GM12892 (cell line): ENCODE measurements at places on chromosomes 5 and 9.

DNA sequence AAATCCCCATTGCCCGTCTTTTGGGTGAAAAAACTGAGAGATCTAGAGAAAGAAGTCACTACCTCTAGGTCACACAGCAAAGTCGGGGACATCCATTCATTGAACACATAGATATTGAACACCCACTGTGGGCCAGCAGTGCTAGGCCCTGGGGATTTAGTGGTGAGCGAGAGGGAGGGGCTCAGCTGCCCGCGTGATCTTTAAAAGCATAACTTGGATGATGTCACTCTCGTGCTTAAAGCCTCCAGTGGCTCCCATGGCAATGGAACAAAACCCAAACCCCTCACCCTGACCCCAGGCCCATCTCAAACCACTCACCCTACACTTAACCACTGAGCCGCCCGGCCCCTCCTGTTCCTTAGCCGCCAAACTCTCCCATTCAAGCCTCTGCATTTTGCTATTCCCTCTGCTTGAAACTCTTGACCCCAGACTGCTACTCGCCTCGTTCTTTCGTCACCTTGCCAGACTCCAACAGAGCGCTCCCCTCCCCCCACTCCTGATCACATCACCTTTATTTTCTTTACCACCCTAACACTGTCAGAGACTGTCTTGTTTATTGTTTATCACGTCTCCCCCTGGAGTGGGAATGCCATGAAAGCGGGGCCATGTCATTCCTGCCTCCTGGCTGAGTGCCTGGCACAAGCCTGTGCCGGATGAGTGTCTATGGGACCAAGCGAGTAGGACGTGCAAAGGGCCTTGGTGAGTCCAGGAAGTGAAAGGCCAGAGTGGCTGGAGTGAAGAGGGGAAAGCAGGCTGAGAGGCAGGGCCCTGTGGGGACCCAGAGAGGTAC is 710 bp upstream of the PIP5KL1 start:
- no peak for DNase-seq

DNA sequence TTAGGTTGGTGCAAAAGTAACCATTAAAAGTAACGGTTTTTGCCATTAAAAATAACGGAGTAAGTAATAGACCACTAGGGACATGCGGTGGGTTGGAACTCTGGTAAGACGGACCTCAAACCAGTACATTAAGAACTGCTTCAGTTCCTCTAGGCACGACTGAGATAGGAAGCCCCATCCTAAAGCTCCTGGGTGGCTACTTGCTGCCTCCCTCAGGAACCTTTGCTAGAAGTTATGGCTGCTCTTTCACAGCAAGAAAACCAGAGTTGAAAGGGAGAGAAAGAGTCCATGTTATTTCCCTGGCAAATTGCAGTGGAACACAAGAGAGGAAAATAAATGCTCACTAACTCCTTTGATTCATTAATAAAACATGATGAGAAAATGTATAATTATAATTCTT is 47.6 kb downstream of the MCTP1 start:
- no peak for DNase-seq

- no peak for DNase-seq
Measured at GRCh38 chr9:73167614-73168013, 15.9 kb downstream of the ANXA1 start.

DNA sequence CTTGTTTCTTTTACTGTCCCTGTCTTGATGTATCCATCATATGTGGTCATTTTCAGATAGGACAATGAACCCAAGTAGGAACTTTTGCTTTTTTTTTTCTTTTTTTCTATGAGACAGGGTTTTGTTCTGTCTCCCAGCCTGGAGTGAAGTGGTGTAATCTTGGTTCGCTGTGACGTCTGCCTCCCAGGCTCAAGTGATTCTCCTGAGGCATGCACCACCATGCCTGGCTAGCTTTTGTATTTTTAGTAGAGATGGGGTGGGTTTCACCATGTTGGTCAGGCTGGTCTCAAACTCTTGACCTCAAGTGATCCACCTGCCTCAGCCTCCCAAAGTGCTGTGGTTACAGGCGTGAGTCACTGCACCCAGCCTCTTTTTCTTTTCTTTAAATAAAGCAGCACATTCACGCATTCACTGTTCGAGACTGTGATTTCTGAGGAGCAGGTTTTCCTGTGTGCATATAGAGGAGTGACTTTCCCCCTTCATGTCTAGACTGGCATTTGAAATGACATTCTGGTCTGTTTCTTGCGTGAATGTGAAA is 448.5 kb downstream of the KDM4C start:
- DNase-seq, result no peak

DNA sequence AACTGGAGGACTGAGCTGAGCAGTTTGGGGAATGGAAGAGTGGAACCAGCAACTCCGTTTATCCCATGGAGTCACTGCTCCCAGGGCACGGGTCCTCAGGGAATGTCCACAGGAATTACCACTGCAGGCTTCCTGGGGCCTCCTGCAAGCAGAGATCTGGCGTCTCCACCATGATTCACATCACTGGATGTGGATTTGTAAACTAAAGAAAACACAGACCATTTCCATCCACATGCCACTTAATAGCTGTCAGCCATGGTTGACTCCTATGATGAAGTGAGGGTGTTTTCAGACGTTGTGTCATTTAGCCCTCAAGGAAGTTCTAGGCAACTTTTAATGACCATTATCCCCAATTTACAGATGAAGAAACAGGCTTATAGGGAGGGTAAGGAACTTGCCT is 30.2 kb downstream of the SNCAIP start:
- no peak for DNase-seq

DNA sequence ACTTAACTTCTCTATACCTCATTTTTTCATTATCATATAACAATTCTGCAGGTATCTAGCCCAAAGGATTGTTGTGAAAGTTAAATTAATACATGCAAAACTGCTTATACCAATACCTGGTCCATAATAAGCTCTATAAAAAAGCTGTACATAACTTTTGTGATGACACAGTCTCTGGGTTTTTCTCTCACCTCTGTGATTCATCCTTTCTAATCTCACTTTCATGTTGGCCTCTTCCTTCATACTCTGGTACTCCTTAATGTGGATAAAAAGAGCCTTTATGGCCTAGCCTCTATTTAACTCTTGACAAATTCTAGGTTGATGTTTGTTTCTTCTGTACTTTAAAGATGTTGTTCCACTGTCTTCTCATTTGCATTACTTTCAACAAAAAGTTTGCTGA is 162.9 kb upstream of the ACOT12 start:
- DNase-seq, result no peak

DNA sequence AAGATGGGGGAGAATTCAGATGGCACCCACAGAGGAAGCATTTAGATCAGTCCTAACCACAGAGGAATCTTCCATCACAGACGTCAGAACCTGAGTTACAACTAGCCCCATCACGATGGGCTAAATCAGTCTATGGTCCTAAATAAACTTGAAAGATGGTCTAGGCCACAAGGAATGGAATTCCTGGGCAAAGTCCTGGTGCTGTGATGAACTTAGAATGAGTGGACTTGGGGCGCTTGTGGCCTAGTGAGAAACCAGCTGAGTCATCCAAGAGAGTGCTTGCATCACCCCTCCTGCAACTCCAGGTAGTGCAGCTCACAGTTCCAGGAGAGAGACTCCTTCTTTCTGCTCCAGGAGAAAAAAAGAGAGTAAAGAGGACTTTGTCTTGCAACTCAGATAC is 722.9 kb upstream of the RGMB start:
- DNase-seq, result no peak

DNA sequence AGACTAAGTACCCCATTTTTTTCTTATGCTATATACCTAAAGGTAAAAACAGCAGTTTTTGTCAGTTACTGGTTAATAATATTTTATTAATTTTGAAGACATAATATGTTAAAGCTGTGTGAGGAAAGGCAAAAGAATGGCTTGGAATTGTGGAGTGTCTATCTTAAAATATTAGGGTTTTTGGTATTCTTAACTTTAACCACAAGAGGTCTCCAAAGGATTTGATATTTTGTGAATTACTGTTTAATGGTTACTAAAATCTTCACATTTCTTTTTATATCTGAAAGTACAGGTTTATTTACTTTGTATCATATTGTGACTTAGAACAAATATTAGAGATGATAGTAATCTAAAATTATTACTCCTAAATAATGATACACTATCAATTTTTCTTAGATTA is 32.0 kb upstream of the DHFR start:
- DNase-seq, result no peak

- DNase-seq, result no peak
Measured at GRCh38 chr5:111635151-111635902, 121.7 kb downstream of the NREP start.

DNA sequence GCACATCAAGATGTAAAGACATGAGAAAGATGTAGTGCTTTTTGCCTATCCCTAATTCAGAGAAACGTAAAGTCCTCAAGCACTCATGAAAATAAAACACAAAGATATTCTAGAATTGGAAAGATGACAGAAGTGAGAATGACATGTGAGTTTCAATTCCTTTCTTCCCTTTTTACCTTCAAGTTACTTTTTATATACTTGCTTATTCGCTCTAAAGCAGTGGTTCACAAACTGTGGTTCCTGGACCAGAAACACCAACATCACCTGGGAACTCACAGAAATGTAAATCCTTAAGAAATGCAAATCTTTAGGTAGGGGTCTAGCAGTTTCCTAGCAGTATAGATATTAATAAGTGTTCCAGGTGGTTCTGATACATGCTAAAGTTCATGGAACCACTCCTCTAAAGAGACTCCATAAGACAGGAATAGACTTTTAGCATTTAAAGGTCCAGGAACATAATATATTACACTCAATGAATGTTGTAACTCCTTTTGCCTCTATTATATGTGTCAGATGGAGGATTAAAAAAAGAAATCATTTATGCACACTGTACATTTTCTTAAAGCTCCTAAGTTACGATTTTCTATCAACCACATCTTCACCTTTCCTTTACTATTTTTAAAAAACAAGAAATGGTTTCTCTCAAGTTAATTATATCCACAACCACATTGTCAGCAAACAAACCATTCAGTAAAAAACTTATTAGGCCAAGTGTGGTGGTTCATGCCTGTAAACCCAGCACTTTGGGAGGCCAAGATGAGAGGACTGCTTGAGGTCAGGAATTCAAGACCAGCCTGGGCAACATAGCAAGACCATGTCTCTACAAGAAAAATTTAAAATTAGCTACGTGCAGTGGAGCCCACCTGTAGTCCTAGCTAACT is 39.9 kb downstream of the ERP44 start:
- DNase-seq, result no peak

GRCh38 chr9:108436448-108436847 is 419.3 kb downstream of the ACTL7B start:
- no peak for DNase-seq

GRCh38 chr5:157069949-157070348 is 11.0 kb upstream of the HAVCR1 start:
- DNase-seq, result no peak

DNA sequence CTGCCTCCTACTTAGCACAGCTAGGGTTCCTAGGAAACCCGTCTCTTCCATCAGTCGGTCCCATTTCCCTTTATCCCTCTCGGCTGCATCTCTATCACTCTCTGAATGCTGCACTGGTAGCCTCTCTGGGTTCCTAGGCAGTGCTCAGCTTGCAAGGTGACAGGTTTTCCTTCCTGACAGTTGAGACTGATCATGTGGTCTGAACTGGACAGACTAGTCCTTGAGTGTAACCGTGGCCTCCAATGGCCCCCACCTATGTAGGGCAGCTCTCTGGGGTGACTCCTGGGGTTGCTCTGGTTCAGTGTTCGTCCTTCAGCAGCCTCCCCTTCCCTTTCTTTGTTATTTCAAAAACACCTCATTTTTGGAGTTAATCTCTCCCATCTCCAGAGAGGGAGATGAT is 3.8 kb downstream of the TMEM8B start:
- DNase-seq, result no peak

GRCh38 chr5:143682246-143682905 is 129.6 kb upstream of the HMHB1 start:
- no peak for DNase-seq

DNA sequence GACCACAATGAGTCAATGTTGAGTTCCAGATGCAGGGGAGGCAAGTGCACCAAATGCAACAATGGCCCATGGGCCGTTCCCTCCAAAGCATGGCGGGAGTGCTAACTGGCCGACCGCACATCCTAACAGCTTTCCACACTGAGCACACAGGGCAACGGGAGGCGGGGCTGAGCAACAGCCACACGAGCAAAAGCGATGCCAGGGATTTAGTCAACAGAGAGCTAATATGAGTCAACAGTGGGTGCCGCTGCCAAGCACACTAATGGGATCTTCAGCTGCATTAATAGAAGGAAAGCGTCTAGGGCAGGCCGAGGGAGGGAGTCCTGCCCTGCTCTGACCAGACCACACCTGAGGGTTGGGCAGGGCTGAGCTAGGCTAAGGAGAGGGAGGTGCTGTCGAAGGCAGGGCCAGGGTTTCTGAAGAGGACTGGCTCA is 4.6 kb downstream of the EPB41L4B start:
- no peak for DNase-seq

DNA sequence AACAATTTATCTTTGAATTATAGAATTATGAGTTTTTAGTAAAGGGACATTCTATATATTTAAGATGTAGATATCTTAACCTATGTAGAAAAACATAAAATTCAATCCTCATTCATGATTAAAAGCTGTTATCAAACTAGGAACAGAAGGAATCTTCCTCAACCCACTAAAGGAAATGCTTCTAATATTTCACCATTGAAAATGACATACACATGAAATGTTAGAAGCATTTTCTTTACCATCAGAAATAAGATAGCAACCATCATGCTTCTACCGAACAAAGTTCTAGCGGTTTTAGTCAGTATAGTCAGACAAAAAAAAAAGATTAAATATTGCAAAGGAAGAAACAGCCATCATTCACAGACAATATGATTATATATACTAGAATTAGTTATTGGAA is 32.2 kb downstream of the SHOC1 start:
- DNase-seq, result no peak

- DNase-seq, result no peak
Measured at GRCh38 chr5:1726956-1727355, 72.7 kb downstream of the MRPL36 start.

GRCh38 chr9:68597362-68597997 is 56.8 kb upstream of the TMEM252 start:
- no peak for DNase-seq

- no peak for DNase-seq
Measured at GRCh38 chr9:129776566-129776937, 23.7 kb upstream of the PTGES start.

- no peak for DNase-seq
Measured at GRCh38 chr9:98312365-98312764, 56.9 kb upstream of the TBC1D2 start.

DNA sequence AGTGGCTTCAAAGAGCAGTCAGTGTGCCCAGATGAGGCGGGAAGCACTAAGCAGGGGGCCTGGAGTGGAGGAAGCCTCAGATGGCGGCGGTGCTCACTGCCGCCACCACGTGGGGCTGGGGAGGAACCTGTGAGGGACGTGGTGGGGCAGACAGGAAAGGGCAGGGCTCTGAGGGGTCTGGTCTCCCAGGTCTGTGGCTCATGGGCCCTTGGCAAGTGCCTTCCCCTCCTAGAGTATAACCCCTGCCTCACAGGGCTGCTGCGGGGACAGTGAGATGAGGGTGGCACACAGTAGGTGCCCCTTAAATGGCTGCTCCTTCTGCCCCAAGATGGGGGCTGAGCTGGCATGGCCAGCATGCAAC is 26.6 kb downstream of the NR5A1 start:
- DNase-seq, result peak; percentile 84
